Osteocyte (in vitro differentiated cells): ENCODE measurements at places on chromosomes 5 and 9. TPM values are rescaled to one million over a fixed set of nuclear protein-coding genes. Genes with fewer than 3 reads are reported as not detected.

DNA sequence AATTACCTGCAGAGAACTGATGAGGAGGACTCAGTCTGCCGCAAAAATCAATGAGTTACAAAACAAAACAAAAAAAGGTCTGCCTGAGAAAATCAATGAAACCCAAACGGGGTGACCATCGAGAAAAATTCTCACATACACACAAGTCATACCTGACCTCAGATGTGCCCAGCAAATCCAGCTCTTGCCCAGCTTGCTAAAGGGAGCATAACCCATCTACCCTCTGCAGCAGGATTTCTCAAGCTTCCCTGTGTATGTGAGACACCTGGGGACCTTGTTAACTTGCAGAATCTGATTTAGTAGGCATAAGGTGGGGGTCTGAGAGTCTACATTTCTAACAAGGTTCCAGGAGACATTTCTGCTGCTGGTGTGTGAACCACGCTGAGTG lies 126.3 kb downstream of the TLE1 start:
- H3K27me3 ChIP-seq, result no peaks in the 10 kb centered on the region
- peaks cover 87% of the 10 kb centered on the region for H3K4me1 ChIP-seq
- no peak for DNase-seq

- no peaks in the 10 kb centered on the region for H3K27me3 ChIP-seq
- H3K4me3 ChIP-seq, result no peak overlapping the region
- H3K4me1 ChIP-seq, result peaks cover 9% of the 10 kb centered on the region
- no peaks in the 10 kb centered on the region for H3K36me3 ChIP-seq
- DNase-seq, result no peak
- no peak overlapping the region for H3K27ac ChIP-seq
Observed at GRCh38 chr5:60403343-60404006, 296.5 kb downstream of the DEPDC1B start.

GRCh38 chr5:15474143-15474719 lies 25.7 kb upstream of the FBXL7 start:
- DNase-seq, result no peak
- H3K4me3 ChIP-seq, result no peak overlapping the region
- no peak overlapping the region for H3K27ac ChIP-seq
- H3K27me3 ChIP-seq, result peaks cover 68% of the 10 kb centered on the region

GRCh38 chr9:113463418-113464285 lies at the start of gene RGS3:
Gene RGS3 (plus strand): TSS chr9:113463727. CDS start chr9:113463803, 76 bp downstream.
- peaks cover 3% of the 10 kb centered on the region for H3K4me1 ChIP-seq
- peaks cover 14% of the 10 kb centered on the region for H3K27me3 ChIP-seq
- H3K4me3 ChIP-seq, result no peak within 1 kb of the TSS
- H3K27ac ChIP-seq, result no peak within 1 kb of the TSS
- H3K36me3 ChIP-seq, result peaks cover 3% of the 10 kb centered on the region
- peak; percentile 84 for DNase-seq

DNA sequence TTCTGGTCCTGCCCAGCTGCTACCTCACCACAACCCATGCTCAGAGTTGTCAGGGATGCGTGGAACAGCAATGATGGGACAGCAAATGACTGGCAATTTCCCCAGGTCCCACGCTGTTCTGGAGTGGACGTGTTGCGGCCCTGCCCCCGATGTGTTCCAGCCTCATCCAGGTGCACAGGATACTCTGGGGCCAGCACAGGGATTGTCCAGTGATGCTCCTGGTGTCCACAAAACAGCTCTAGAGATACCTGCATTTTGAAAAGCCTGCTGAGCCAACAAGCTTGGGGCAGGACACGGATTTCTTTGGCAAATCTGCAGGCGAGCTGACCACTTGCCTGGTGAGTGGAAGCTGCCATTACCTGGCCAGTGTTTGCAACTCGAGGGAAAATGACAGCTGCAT lies 88.7 kb downstream of the ANKRD33B start:
- no peaks in the 10 kb centered on the region for H3K27me3 ChIP-seq
- H3K4me1 ChIP-seq, result no peaks in the 10 kb centered on the region
- no peak overlapping the region for H3K4me3 ChIP-seq
- H3K27ac ChIP-seq, result no peak overlapping the region

DNA sequence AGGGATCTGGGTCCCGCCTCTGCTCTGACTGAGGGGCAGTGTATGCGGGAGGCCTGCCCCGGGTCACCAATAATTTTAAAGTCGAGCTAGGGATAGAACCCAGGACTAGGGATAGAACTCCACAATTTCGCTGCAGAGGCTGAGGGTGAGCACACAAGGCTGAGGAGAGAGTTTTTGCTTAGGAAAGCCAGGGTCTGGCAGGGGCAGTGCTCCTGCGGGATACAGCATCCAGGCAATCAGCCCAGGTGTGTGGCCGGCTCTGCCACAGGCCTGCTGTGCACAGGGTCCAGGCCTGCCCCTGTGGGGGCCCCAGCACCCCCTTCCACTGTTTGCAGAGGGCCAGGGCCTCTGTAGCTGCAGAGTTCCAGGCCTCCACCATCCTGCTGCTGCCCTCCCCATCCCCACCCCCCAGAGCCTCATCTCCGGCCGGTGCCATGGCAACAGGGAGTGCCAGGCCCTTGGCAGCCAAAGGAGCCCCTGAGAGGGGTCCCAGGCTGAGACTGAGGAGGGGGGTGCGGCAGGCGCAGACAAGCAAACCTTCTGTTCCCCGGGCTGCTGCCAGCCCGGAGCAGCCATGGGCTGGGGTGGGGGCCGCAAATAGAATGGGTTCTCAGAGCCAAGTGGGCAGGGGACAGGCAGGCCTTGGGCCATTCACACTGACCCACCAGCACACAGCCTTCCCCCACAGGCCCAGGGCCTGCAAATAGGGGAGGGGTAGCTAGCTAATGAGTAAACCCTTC lies 8.6 kb downstream of the PDGFRB start:
- peak overlapping the region; percentile 88 for H3K27ac ChIP-seq
- H3K4me1 ChIP-seq, result peaks cover 92% of the 10 kb centered on the region
- no peak for DNase-seq
- H3K4me3 ChIP-seq, result peak overlapping the region; percentile 63

GRCh38 chr5:94707359-94707758 lies 88.9 kb downstream of the SLF1 start:
- peaks cover 33% of the 10 kb centered on the region for H3K4me1 ChIP-seq
- no peak for DNase-seq
- H3K27ac ChIP-seq, result no peak overlapping the region
- no peaks in the 10 kb centered on the region for H3K36me3 ChIP-seq
- no peak overlapping the region for H3K4me3 ChIP-seq

Gene NAIP
- 10.9 and 11.3 TPM in 2 replicates for total RNA-seq

- H3K27ac ChIP-seq, result peak overlapping the region; percentile 96
- peaks cover 28% of the 10 kb centered on the region for H3K4me1 ChIP-seq
- peaks cover 16% of the 10 kb centered on the region for H3K36me3 ChIP-seq
Observed at GRCh38 chr5:112862085-112862484, 998 bp downstream of the SRP19 start.

- H3K4me3 ChIP-seq, result peak overlapping the region; percentile 7
- H3K27me3 ChIP-seq, result no peaks in the 10 kb centered on the region
- H3K4me1 ChIP-seq, result peaks cover 84% of the 10 kb centered on the region
- H3K36me3 ChIP-seq, result peaks cover 7% of the 10 kb centered on the region
Observed at GRCh38 chr9:94923326-94924089, 197.0 kb downstream of the AOPEP start.

DNA sequence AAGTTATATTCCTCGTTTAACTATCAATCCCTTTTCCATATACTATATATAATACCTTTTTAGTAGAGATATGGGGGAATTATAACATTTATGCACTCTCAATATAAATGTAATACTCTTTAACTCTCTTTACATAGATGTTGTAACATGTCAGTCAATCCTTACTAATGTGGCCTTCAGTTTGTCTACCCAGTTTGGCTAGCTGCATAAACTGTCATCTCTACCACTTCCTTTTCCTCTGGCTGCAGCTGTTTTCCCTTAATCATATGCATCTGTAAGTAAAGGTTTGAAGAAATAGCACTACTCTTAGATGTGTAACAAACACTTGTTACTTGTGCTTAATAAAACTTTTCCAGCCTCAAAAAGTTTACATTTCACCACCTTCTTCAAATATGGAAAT lies 13.4 kb downstream of the ABHD17B start:
- H3K27ac ChIP-seq, result no peak overlapping the region
- no peaks in the 10 kb centered on the region for H3K27me3 ChIP-seq
- H3K4me1 ChIP-seq, result peaks cover 27% of the 10 kb centered on the region
- no peak overlapping the region for H3K4me3 ChIP-seq
- DNase-seq, result no peak

Gene ELAVL2
- 0.51 and 1.1 TPM in 2 replicates for total RNA-seq
